ENCODE measurements at places on chromosomes 11 and 22. TPM values are rescaled to one million over a fixed set of nuclear protein-coding genes. Genes with fewer than 3 reads are reported as not detected.

Gene OR51D1
- not detected for total RNA-seq

Gene CASP5
- total RNA-seq: not detected

Gene OR8D1
- not detected for total RNA-seq

Gene RANGAP1
- total RNA-seq: 87.6 TPM

Gene VSIG2
- total RNA-seq: 0.08 TPM

Gene TNRC6B
- total RNA-seq: 5.9 TPM

Gene A4GALT
- 27.5 TPM for total RNA-seq

Gene OR52E4
- not detected for total RNA-seq

Gene FAM111B
- 6.1 TPM for total RNA-seq

Gene OR8G1
- total RNA-seq: not detected

Measured in A549 treated with AZD2906 at 1 μM for 4 hours (cell line).